Epithelial cell of proximal tubule (primary cell): ENCODE measurements at places on chromosomes 11 and 22. TPM values are rescaled to one million over a fixed set of nuclear protein-coding genes. Genes with fewer than 3 reads are reported as not detected.
A peak's percentile ranks its signal among the peaks of the same experiment; 100 is the strongest.

GRCh38 chr22:17079572-17079971 is 5.2 kb upstream of the IL17RA start:
- no peak for DNase-seq

The ZP1 gene
- total RNA-seq = not detected in 2 replicates

GRCh38 chr11:70644343-70645060 is 246.2 kb downstream of the CTTN start:
- no peak for DNase-seq

DNA sequence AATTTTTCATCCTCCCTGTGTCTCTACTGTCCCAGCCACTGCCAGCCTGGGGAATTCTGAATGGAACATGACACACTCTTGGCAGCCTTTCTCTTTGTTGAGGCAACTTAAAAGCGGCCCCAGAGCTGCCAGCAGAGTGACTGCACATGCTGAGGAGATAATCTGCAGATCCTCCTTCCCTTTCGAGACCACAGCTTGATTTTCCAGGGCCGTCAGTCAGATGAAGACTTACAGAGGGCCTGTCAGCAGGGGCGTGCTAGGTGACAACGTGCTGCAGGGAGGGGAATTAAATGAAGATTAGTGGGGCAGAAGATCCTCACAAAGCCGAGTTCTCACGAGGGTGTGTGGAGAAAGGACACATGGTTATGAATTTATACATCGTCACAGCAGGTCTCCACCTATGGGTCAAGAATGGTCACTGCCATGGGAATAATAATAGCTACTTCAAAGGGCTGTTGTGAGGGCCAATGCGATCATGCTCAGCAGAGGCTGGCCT is 193.5 kb upstream of the PITPNB start:
- peak; percentile 31 for DNase-seq

The ART1 gene
- not detected in 2 replicates for total RNA-seq
